Left ventricle myocardium inferior (tissue), 1 donor: ENCODE measurements at places on chromosomes 7 and 10. TPM values are rescaled to one million over a fixed set of nuclear protein-coding genes. Genes with fewer than 3 reads are reported as not detected.

- DNase-seq, result no peak
Observed at GRCh38 chr7:23710000-23710399, at the start of gene STK31. Gene STK31, plus strand, starts transcription at chr7:23710219. Its CDS starts 67 bp downstream, at chr7:23710286.

DNA sequence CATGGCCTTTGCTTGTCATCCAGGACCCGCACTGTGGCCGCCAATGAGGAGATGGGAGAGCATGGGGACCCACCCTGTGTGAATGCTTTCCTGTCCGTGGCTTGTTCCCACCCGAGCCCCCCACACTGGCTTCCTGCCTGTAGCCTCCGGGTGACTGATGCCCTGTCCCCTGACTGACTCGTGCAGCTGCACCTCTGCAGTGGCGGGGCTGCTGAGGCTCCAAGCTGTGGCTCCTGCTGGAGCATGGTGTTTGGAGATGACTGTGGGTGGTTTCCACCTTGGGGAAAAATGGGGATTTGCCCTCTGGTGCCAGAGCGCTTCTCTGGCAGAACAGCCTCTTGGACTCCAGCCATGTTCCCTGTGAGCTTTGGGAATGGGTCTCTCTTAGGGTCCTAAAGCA is 2.1 kb downstream of the CAMK1D start:
- DNase-seq, result no peak

DNA sequence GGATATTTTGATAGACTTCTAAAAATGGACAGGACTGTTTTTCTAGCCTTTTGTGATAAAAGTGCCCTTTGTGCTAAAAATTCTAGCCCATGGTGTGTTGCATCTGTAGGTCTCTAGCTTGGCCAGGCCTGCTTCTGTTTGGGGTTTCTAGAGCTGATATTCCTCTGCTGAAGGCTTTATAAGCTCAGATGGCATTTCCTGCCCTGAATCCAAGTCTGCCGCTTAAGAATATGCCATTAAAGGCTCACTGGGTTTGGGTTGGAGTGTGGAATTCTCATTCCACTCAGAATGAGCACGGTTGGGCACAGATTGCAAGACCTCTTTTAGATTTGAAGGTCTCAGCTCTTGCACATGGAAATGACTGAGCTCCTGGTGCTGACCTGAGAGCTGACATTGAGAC is 49.4 kb upstream of the IGFBP3 start:
- no peak for DNase-seq

DNA sequence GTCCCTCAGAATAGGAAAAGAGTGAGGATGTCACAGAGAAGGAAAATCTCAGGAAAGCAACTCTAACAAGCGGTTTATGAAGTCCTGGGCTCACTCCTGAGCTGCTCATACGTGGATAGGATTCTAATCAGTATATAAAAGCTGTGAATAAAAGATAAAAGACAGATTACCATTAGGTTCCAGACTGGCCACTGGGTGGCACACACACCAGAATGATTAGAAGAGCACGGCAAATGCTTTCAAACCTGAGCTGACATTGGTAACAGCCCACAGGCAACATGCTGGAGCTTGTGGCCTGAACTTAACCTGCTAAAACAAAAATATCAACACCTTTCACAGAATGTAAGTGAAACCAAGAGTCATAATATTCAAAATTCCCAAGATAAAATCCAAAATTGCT is 370.8 kb downstream of the GRID1 start:
- no peak for DNase-seq

GRCh38 chr10:52459097-52459496 is 145.0 kb downstream of the DKK1 start:
- no peak for DNase-seq

GRCh38 chr10:99522470-99523250 is 10.1 kb upstream of the NKX2-3 start:
- DNase-seq, result no peak

- DNase-seq, result no peak
Observed at GRCh38 chr7:132345543-132346129, 230.6 kb downstream of the PLXNA4 start.

GRCh38 chr10:110632591-110633215 is 11.4 kb upstream of the RBM20 start:
- DNase-seq, result no peak

- no peak for DNase-seq
Observed at GRCh38 chr10:49527061-49527460, 11.9 kb downstream of the ERCC6 start.

DNA sequence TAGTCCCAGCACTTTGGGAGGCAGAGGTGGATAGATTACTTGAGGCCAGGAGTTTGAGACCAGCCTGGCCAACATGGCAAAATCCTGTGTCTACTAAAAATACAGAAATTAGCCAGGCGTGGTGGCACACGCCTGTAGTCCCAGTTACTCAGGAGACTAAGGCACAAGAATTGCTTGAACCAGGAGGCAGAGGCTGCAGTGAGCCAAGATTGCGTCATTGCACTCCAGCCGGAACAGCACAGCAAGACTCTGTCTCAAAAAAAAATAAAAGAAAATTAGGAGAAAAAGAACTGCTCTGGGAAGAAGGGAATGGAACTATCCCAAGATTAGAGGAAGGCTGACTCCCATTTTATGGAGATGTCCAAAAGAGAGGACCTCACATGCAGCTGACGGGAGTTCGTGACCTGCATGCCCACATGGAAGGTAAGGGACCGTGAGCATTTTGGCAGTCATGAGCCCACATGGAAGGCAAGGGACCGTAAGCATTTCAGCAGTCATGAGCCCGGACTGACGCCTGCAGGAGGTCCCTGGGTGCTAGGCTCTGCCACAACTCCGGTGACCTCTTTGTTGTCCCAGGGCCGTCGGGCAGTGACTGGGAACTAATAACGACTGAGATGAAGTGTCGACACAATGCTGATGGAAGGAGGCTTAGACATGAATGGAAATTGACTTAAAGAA is 18.6 kb upstream of the GTPBP4 start:
- no peak for DNase-seq

DNA sequence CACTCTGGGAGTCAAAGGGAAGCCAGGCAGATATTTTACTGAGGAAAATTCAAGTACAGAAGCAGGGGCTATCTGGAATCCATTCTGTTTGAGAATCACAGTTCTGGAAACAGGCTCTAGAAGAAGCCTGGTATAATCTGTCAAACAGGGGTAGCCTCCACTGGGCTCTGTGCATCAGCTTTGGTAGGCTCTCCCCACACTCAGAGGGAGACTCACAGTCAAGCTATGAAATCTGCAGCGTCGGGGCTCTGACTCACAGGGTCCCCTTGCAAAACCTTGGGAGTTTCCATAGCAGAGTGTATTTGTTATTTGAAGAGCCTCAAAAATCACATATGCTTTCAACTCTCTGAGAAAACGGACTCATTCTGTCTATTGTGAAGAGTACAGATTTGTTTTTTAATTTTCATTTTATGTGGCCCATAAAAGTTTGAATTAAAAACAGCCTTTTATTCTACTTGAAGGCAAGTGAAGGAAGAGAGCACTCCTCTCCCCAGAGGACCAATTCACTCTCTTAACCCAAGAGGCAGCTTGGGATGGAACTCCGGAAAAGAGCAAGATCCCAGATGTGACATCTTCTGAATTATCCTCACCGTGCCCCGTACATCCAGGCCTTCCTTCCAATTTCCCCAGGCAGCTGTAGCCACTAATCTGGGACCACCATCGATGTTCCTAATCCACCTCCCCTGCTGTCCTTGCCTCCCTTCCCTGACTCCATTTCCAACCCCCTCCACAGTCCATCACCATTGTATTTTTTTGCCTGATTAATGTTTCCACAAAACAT is 590.9 kb upstream of the MGMT start:
- DNase-seq, result no peak

DNA sequence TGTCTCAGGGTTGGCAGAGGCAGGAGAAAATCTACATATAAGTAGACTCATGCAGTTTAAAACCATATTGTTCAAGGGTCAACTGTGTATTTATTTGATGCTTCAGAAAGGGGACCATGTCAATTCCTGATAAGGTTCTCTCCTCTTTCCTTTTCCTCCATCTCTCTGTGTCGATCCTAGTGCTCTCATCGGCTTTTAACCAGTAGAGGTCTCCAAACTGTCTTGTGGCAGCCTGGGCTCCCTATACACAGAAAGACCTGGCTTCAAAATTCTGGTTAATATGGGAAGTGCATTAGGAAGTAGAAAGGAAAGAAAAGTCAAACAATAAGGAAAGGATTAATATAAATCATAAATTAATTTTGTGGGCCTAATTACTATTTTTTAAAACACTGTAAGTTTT is 304.4 kb upstream of the C7orf33 start:
- DNase-seq, result no peak

DNA sequence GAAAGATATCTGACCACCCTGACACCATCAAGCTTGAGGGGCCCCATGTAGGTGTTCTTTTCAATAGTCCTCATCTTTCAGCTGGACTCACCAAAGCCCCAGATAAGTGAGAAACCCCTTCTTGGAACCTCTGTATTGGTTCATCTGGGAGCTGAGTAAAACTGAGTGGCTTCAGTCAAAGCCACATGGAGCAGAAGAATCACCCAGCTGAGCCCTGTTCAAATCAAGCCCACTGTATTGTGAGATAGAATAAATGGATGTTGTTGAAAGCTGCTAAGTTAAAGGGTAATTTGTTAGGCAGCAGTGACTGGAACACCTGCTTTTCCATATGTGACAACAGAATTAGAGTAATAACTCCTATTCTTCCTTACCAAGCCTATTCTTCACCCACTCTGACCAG is 64.8 kb upstream of the SDK1 start:
- no peak for DNase-seq

GRCh38 chr10:26367771-26368170 is 70.4 kb upstream of the APBB1IP start:
- DNase-seq, result no peak

- no peak for DNase-seq
Observed at GRCh38 chr10:81820418-81820817, 54.6 kb upstream of the NRG3 start.

- DNase-seq, result no peak
Observed at GRCh38 chr10:17025444-17026295, 103.9 kb downstream of the CUBN start.

GRCh38 chr10:48564466-48565160 is 40.3 kb downstream of the ARHGAP22 start:
- DNase-seq, result no peak

- DNase-seq, result no peak
Observed at GRCh38 chr7:135168489-135169140, 1.9 kb downstream of the CYREN start.

GRCh38 chr7:33446551-33446950 is 317.2 kb downstream of the BBS9 start:
- DNase-seq, result no peak

CYP3A7 gene
- not detected for total RNA-seq

KLF14 gene
- total RNA-seq, result 0.11 TPM

ANXA8L1 gene
- not detected for total RNA-seq

ZNF804B gene
- total RNA-seq, result not detected

SH2B2 gene
- total RNA-seq, result 1.0 TPM

UCMA gene
- total RNA-seq, result not detected

HPSE2 gene
- total RNA-seq, result not detected

LIPJ gene
- not detected for total RNA-seq

ACSL5 gene
- total RNA-seq, result 5.6 TPM
